ENCODE measurements at places on chromosomes 12 and 14.

GRCh38 chr12:105742567-105742874 lies 396.2 kb downstream of the NUAK1 start:
- DNase-seq = no peak

- DNase-seq = peak; percentile 60
These were observed 11.6 kb upstream of the CDH24 start for GRCh38 chr14:23068789-23069412.

GRCh38 chr14:42944284-42944683 lies 1337.6 kb downstream of the LRFN5 start:
- no peak for DNase-seq

GRCh38 chr12:32497864-32498263 lies 98.5 kb downstream of the FGD4 start:
- no peak for DNase-seq

DNA sequence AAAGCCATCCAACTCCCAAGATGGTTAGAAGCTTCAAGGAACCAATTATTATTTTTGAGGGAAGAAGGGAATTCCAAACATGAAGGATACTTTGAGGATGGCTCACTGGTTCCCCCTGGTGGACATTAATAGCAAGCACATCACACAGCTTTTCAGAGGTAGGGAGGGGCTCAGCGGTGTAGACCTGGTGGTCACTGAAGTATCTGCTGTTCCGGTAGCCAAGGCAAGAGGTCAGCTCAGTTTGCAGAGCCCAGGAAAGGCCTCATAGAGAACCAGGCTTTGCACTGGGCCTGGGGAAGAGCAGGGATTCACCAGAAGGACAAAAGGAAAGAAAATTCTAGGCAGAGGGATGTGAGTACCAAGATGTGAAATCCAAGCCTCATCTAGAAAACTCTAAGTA lies 118.7 kb downstream of the KSR2 start:
- DNase-seq = no peak

- no peak for DNase-seq
These were observed 227.2 kb downstream of the DACT1 start for GRCh38 chr14:58864751-58865513.

DNA sequence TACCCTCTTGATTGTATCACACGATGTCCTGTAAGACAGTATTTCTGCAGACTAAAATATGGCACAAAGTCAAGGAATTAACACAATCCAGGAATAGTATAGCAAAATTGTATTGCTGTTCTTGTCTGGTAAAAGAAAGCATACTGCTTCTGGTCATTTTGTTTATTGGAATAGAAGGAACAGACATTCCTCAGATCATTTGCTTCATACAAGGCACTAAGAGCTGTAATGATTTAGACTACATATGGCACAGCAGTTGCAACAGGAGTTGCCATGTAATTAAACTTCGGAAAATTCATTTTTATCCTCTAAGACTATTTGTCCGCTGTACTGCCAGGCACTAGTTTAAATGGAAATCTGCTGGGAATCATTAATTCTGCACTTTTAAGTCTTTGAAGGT lies 7.6 kb upstream of the KERA start:
- DNase-seq = no peak

GRCh38 chr12:120856980-120857379 lies 47.2 kb downstream of the SPPL3 start:
- no peak for DNase-seq

DNA sequence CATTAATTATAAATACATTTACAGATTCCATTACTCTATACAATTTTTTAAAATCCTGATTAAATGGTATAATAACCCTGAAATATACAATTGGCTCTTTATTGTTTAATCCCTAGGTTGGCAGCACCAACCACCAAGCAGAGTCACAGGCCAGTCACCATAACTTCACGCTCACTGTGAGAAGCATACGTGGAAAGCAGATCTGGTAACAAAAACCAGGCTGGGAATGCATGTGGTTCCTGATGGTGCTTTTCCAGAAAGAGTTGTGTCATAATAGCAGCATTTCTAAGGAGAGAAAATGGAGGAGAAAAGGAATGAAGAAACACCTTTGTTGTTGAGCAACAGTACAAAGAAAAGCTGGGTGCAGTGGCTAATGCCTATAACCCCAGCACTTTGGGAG lies 66.1 kb downstream of the SIX6 start:
- no peak for DNase-seq

DNA sequence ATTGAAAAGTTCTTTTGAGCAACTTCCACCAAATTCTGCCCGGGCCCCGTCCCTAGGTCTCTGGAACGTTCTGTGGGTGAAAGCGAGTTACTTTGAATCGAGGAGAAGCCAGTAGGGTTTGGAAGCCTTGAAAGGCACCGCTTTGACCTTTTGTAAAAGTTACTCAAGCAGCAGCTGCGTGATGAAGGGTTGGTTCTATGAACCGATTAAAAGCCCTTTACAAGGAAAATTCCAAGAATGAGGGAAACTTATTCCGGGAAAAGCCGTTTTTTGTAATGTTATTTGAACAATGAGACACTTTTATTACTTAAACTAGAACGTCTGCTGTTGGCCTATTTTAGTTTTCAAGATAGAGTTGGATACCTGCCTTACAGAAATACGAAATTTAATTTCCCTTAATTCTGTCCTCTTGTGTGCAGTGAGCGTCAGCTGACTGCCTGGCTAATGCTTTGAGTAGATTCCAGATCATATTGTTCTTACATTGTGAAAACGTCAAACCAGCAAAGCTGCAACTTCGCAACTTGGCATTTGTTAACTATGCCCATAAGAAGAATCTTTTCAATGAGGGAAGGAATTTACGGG lies 906 bp downstream of the LARP4 start:
- no peak for DNase-seq

GRCh38 chr14:91693346-91693745 lies 38.5 kb downstream of the CATSPERB start:
- DNase-seq = no peak

DNA sequence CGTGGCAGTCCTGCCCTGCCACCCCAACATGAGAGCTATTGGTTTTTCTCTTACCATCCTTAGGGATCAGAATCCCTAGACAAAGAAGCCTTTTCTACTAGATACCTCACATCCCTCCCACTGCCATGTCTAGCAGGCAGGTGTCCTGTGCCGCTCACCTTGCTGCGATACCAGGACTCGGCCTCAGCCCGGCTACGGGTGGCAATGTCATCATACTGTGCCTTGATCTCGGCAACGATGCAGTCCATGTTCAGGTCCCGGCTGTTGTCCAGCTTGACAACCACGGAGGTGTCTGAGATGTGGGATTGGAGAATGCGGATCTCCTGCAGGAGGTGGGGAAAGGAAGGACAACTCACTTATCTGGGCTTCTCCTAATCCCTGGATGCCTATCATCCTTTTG lies 4.5 kb downstream of the KRT83 start:
- no peak for DNase-seq

DNA sequence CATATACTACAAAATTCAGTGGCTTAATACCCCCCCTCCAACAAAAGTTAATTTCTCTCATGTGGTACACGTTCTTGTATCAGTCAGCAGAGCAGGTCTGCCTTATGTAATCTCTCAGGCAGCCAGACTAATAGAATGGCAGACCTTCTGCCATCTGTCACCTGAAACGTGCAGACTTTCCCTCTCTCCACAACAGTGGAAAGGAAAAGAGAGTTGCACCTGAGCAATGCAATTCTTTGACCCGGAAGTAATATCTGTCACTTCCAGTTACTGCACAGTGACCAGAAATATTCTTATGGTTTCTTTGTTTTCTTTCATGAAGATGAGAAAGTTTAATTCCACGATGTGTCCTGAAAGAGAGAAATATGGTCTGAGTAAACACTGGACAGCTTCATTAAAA lies 14.4 kb downstream of the KERA start:
- DNase-seq = no peak

DNA sequence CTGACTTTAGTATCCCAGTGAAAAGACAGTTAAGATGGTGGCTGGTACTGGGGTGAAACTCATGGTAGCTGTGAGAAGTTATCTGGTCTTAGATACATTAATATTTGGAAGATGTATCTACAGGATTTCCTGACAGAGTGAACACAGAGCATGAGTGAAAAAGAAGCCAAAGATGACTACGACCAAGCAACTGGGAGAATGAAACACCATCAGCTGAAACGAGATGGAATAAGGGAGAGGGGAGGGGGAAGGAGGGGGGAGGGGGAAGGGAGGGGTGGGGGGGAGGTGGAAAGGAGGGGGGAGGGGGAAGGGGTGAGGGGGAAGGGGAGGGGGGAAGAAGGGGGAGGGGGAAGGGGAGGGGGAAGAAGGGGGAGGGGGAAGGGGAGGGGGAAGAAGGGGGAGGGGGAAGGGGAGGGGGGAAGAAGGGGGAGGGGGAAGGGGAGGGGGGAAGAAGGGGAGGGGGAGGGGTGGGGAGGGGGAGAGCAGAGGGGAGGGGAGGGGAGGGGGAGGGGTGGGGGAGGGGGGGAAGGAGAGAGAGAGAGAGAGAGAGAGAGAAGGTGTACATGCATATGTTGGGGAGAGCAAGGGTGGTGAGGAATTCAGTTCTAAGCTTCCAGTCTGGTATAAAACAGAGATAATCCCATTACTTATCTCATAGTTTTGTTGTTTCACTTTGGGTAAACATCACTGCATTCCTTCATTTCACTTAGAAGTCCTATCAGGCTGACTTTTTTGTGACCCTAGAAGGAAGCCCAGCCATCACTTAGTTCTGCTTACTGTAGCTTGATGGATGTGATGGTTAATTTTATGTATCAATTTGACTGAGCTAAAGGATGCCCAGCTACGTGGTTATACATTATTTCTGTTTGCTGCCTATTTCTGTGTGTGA lies 73.9 kb downstream of the SPPL3 start:
- DNase-seq = no peak

- no peak for DNase-seq
These were observed 13.6 kb upstream of the TAS2R14 start for GRCh38 chr12:10952645-10953044.

- DNase-seq = no peak
These were observed 18.1 kb upstream of the PHLDA1 start for GRCh38 chr12:76049575-76050251.

- no peak for DNase-seq
These were observed 12.1 kb upstream of the PNMA1 start for GRCh38 chr14:73726025-73726961.

DNA sequence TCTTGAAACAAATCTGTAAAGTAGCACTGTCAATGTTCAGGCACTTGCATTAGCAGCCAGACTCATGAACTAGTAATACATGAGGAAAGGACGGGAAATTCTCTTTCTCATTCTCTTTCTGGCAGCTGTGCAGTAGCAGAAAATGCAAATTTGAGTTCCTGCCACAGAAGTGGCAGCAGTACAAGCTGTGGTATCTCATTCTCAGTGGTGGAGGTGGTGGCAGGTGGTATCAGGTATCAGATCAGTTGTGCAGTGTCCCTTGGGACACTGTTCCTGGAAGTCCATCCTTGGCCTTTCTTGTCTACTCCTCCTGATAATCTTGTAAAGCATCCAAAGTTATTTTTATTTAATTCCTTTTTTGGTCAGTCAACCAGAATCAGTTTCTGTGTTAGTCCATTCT lies 103.0 kb downstream of the C12orf42 start:
- no peak for DNase-seq

GRCh38 chr12:98653866-98654493 lies 8.9 kb downstream of the APAF1 start:
- DNase-seq = no peak

DNA sequence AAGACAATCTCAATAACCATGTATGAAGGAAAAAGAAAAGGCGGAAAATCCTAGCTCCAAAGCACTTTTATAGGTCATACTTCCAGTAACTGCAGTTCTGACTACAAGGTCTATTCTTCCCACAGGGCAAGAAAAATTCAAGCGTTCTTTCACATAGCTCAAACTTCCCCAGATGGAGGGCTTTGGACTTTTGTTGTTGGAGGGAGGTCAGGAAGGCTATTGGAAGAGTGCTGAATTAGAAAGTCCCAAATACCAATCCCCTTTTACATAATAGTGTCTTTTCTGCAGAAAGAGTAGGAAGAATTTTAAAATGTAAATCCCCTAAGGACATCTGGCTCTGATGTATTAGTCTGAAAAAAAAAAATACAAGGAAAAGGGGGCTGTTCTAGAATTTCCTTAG lies 309.4 kb downstream of the MDGA2 start:
- no peak for DNase-seq

DNA sequence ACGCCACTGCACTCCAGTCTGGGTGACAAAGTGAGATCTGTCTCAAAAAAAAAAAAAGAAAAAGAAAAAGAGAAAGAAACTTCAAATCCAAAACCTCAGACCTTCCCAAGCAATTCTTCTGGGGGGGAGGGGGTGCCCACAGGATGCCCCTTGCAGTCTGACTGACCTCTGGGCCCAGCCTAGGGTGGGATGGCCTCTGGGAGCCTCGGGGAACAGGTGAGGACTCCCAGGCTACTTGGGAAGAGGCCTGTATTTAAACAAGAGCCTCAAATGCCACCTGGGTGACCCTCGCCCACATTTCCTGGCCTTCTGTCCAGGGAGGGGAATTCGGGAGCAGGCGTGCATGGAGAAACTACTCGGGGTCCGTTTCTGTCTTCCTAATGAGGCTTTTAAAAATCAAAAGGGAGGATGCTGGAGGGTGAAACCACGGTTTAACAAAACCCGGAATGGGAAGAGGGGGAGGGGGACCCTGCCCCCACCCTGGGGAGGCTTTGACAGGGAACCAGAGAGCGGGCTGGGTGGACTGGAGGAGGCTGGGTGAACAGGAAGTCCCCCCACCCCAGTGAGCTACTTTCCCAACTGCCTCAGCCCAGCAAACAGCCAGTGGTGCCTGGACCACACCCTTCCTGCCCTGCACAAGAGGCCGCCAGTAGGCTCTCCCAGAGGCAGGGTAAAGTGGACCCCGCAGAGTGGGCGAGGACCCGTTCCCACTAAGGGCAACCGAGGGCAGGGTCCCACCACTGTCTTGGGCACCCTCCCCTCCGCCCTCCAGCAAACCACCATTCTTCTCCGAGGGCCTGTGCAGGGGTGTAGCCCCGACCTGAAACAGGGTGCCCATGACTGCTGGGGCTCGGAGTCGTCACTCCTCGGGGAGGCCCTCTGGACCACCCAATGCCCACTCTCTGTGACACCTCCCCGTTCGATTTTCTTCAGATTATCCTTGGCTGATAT lies 1.5 kb upstream of the FBRSL1 start:
- no peak for DNase-seq

GRCh38 chr14:74858022-74858421 lies 17.9 kb downstream of the PROX2 start:
- DNase-seq = no peak

DNA sequence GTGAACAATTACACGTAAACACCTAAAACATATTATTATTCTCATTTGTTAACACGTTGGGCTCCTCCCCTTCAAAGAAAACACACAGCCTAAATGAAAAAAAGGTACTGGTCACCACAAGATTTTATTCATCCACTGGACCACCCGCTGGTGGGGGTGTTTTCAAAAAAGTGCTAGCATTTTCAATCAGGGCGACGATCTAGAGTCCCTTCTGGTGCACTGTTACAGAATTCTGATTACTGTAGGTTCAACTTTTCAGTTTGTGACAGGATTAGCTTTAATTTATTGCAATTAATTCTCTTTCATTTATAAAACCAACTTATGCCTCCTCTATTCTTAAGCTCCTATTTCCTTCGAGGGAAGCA lies 443 bp downstream of the MAGOHB start:
- no peak for DNase-seq

- no peak for DNase-seq
These were observed 69.9 kb downstream of the PLXNC1 start for GRCh38 chr12:94218233-94218632.

All from activated CD4-positive, CD25-positive, alpha-beta regulatory T cell treated with anti-CD3 and anti-CD28 coated beads, Interleukin-2, amount 50 U/mL, for 16 hours (primary cell).